Naive thymus-derived CD8-positive, alpha-beta T cell (primary cell): ENCODE measurements at places on chromosomes 16 and 17.

DNA sequence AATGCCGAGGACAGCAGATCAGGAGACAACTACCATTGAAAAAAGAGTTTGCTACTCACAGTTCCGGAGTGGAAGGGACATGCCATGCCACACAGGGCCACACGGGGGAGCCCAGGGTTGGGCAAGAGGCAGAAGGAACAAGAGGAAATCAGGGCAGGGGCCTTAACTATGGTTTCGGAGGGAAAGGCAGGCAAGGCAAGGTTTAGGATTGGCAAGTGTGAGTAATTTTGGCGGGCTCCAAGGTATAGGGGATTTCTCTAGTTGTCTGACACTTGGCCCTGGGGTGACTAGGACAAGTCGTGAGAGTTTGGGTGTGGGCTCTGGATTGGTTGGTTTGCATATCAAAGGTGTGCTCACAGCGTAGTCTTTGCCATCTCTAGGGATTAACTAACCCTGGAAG, 27.0 kb upstream of the NTN1 start:
- DNase-seq, result peak; percentile 35
- no peak overlapping the region for H3K4me3 ChIP-seq
- peaks cover 4% of the 10 kb centered on the region for H3K27me3 ChIP-seq
- H3K27ac ChIP-seq, result peak overlapping the region; percentile 61
- peaks cover 3% of the 10 kb centered on the region for H3K4me1 ChIP-seq

DNA sequence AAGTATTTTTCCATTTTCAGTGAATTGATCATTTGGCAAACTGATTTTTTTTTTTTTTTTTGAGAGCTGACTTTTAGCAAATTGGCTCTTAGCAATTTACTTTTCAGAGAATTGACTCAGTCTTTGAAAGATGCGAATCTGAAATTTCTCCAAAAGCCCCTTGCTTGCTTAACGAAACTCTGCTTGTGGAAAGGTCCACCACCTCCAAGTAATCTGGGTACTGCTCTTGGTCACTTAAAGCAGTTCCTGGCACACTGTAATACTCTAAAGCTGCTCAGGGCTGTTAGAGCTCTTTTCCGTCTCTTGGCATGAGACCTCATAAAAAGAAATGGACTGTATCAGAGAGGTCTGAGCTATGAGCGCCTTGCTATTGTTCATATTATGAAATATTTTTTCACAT, 2.9 kb downstream of the GSDMB start:
- H3K27ac ChIP-seq, result no peak overlapping the region
- no peak for DNase-seq
- H3K27me3 ChIP-seq, result no peaks in the 10 kb centered on the region

DNA sequence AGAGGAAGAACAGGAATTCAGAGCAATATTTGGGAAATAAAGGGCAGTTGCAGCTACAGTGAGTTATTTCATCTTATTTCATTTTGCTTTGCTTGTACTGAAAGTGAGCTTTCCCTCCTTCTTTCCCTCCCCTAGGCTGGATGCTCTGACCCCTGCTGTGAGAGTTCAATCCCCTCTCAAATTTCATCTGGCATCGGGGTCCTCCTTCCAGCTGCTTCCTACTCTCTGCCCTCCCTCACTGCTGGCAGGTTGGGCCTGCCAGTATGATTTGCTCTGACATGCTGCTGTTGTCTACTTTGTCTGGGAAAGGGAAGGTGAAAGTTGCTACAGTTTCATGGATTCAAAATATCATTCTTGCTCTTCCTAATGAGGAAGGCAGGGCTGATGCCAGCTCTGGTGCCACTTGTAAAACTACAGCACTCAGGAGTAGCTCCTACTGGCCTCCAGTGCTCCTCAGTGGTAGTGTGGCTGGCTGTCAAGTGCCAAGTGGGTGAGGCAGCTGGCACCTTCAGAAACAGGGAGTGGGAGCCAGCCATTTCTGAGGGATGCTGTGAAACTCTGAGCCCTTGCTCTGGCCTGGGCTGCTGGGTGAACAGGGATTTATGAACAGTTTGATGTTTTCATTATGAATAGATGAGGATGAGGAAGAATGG, 408.6 kb downstream of the HAPSTR1 start:
- H3K4me3 ChIP-seq, result no peak overlapping the region
- H3K4me1 ChIP-seq, result no peaks in the 10 kb centered on the region
- peaks cover 2% of the 10 kb centered on the region for H3K27me3 ChIP-seq
- no peaks in the 10 kb centered on the region for H3K36me3 ChIP-seq
- no peak overlapping the region for H3K27ac ChIP-seq
- no peak for DNase-seq

GRCh38 chr16:29012913-29013553, 28.2 kb downstream of the LAT start:
- peak; percentile 82 for DNase-seq
- no peaks in the 10 kb centered on the region for H3K36me3 ChIP-seq
- peaks cover 28% of the 10 kb centered on the region for H3K4me1 ChIP-seq
- peak overlapping the region; percentile 97 for H3K27ac ChIP-seq

- H3K27me3 ChIP-seq, result no peaks in the 10 kb centered on the region
- peaks cover 71% of the 10 kb centered on the region for H3K36me3 ChIP-seq
- DNase-seq, result no peak
- H3K4me3 ChIP-seq, result no peak overlapping the region
These were observed 7.5 kb downstream of the SEC14L1 start for GRCh38 chr17:77148077-77148939.

GRCh38 chr16:9199311-9199710, 107.9 kb downstream of the HAPSTR1 start:
- H3K27ac ChIP-seq, result no peak overlapping the region
- DNase-seq, result no peak
- no peaks in the 10 kb centered on the region for H3K4me1 ChIP-seq
- H3K36me3 ChIP-seq, result no peaks in the 10 kb centered on the region

GRCh38 chr16:11986521-11987057, 10.1 kb downstream of the SNX29 start:
- no peak for DNase-seq
- peaks cover 11% of the 10 kb centered on the region for H3K4me1 ChIP-seq
- H3K36me3 ChIP-seq, result peaks cover 3% of the 10 kb centered on the region
- no peak overlapping the region for H3K4me3 ChIP-seq

GRCh38 chr17:20046629-20047028, 37.5 kb downstream of the SPECC1 start:
- no peak overlapping the region for H3K4me3 ChIP-seq
- no peaks in the 10 kb centered on the region for H3K27me3 ChIP-seq
- H3K36me3 ChIP-seq, result no peaks in the 10 kb centered on the region
- DNase-seq, result no peak
- no peaks in the 10 kb centered on the region for H3K4me1 ChIP-seq

DNA sequence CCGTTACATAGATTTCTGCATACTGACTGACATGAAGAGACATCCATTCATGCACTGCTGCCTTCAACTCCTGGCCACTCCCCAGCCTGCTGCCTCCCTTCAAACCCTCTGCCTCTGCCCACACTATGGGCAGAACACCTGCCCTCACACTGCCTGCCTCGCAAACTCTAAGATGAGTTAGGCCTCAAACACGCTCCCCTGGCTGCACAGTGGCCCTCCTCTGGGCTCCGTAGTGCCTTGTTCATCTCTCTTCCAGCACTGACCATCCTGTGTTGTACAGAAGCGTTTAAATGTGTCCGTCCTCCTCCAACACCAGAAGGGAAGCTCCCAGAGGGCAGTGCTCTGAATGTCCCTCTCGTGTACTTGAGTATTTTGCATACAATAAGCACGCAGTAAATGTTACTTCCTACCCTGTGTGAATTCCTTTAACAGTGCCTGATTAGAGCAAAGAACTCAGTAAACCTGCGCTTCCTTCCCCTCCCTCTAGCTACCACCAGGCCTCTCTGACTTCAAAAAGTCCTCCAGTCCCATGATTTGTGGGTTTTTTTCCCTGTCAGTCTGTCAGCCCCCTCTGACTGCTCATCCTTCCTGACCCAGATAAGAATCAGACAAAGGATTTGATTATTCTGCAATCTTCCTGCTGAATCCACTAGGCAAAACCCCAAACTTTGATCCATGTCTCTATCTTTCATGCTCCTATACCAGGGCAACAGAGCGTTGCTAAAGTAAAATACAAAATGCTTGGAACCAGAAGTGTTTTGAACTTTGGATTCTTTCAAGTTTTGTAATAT, 3.9 kb downstream of the DHX33 start:
- no peaks in the 10 kb centered on the region for H3K36me3 ChIP-seq
- H3K4me1 ChIP-seq, result peaks cover 36% of the 10 kb centered on the region
- DNase-seq, result no peak
- H3K27ac ChIP-seq, result peak overlapping the region; percentile 1

DNA sequence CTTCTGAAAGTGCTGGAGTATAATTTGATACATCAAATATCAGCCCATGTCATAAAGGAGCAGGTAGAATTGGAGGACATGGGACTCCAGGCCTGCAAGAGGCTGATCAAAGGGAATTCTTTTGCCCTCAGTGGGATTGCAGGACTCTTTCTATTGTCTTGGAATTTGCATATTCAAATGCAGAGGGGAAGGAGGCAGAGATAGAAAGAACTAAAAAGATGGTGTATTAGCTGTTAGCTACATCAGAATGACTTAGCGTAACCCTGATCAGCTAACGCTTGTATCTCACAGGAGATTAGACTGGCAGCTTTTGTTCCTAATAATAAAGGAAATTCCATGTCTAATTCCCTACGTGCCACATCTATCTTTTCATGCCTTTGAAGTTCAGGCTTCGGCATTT, 1014.7 kb upstream of the RBFOX1 start:
- no peak overlapping the region for H3K27ac ChIP-seq
- no peaks in the 10 kb centered on the region for H3K27me3 ChIP-seq
- DNase-seq, result no peak
- no peak overlapping the region for H3K4me3 ChIP-seq
- no peaks in the 10 kb centered on the region for H3K36me3 ChIP-seq

DNA sequence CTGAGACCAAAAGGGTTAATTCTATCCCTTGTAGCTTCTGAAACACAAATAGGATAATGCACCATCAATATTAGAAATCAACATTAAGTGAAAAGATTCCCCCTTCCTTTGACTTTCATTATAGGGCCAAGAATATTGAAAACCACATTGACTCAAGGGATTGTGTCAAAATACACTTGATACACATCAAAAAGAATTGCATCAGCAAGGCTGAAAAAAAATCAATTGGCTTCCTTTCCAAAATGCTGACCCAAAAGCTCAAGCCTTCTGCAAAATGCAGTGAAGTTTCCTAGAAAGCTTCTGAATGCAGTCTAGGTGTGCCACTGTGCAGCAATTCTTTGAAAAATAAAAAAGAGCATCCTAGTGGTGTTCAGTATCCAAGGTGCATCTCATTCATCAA, 674.4 kb downstream of the TOX3 start:
- H3K4me1 ChIP-seq, result no peaks in the 10 kb centered on the region
- H3K27ac ChIP-seq, result no peak overlapping the region
- no peaks in the 10 kb centered on the region for H3K36me3 ChIP-seq
- no peak for DNase-seq
- no peaks in the 10 kb centered on the region for H3K27me3 ChIP-seq

DNA sequence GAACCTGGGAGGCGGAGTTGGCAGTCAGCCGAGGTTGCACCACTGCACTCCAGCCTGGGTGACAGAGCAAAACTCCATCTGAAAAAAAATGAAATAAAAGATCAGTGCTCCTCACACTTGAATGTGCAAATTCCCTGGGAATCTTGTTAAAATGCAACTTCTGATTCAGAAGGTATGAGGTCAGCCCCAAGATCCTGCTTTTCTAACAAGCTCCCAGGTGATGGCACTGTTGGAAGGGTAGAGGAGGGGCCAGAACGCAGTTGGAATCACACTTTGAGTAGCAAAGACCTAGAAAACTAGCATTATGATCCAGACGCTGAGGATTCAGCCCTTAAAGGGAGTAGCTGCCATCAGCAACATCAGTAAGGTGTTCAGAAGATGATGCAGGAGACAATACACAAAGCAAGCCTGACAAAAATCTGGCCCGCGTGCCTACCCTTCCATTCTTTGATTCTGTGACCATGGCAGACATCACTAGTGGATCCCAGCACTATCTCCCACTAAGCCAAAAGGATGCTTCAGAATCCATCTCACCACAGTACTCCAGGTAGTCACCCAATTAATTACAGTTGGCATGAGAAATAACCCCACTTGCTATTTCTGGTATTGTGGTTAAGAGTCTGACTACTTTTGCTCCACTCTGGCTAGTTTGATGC, 33.1 kb upstream of the MEIOC start:
- DNase-seq, result no peak
- H3K36me3 ChIP-seq, result no peaks in the 10 kb centered on the region
- H3K27me3 ChIP-seq, result peaks cover 7% of the 10 kb centered on the region

- no peaks in the 10 kb centered on the region for H3K4me1 ChIP-seq
- DNase-seq, result no peak
- H3K27me3 ChIP-seq, result peaks cover 12% of the 10 kb centered on the region
- peaks cover 9% of the 10 kb centered on the region for H3K36me3 ChIP-seq
These were observed 18.4 kb downstream of the PRSS54 start for GRCh38 chr16:58276346-58276951.

DNA sequence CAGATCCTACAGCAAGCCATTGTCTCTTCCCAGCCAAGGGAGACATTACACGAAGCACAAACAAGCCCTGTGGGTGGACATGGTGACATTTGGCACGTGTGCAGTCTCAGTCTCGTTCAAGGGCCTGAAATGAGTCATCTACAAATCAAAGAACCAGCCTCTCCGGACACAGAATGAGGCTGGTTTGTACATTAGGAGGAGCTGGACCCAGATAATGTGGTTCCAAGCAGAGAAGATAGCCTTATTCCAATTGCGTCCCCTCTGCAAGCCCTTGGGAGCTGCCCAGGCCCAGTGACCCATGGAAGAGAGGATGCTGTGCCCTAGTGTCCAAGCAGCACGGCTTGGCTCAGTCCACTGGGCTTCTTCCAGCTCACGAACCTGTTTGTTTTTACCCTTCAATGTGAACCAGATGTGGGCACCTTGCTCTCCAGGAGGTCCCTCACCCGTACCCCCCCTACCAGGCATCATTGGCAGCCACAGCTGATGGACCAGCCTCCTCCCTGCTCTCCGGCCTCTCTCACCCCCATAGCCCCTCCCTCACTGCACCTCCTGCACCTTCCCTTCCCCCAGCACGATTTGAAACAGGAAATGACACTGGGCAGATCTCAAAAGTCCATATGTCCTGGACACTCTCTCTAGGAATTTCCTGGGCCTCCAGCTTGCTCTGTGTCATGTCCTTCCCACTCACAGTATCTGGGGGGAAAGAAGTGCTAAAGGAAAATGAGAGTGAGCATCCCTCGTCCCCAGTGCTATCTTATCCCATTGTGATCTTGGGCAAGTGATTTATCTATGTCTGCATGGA, 26.2 kb downstream of the KPNA2 start:
- no peaks in the 10 kb centered on the region for H3K4me1 ChIP-seq
- DNase-seq, result no peak
- no peak overlapping the region for H3K4me3 ChIP-seq
- H3K27ac ChIP-seq, result no peak overlapping the region

GRCh38 chr17:45440161-45440778, 7.6 kb upstream of the ARHGAP27 start:
- H3K27ac ChIP-seq, result peak overlapping the region; percentile 49
- peak; percentile 10 for DNase-seq
- H3K27me3 ChIP-seq, result no peaks in the 10 kb centered on the region
- peaks cover 4% of the 10 kb centered on the region for H3K4me1 ChIP-seq

GRCh38 chr16:85416228-85417109, 196.7 kb upstream of the GSE1 start:
- H3K4me1 ChIP-seq, result peaks cover 4% of the 10 kb centered on the region
- peak; percentile 56 for DNase-seq
- no peak overlapping the region for H3K27ac ChIP-seq

GRCh38 chr17:41499714-41500113, 5.7 kb downstream of the KRT13 start:
- peaks cover 2% of the 10 kb centered on the region for H3K27me3 ChIP-seq
- peaks cover 17% of the 10 kb centered on the region for H3K4me1 ChIP-seq
- DNase-seq, result no peak
- no peak overlapping the region for H3K27ac ChIP-seq

GRCh38 chr16:75272097-75272551, 20.7 kb upstream of the BCAR1 start:
- H3K4me3 ChIP-seq, result no peak overlapping the region
- no peak for DNase-seq
- no peak overlapping the region for H3K27ac ChIP-seq
- H3K36me3 ChIP-seq, result no peaks in the 10 kb centered on the region
